ENCODE measurements at places on chromosomes 3 and 15.

DNA sequence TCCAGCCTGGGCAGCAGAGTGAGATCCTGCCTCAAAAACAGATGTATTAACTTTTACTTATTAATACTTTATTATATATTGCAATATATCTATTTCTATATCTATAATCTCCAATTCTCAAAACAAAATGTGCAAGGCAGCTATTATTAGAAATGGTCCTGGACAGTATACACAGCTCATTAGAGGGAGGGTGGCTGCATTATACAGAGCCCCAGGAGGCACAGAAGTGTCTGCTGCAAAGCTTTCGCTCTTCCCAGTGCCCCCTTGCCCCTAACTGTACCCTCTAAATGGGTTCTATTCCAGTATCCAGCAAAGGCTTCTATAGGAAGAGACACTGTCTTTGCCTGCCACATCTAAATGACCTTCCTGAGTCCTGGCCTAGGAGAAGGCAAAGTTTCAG is 24.5 kb downstream of the ARL14 start:
- no peak for DNase-seq

GRCh38 chr15:69792823-69793222 is 304.9 kb downstream of the TLE3 start:
- DNase-seq: no peak

GRCh38 chr15:21261396-21261964 is 178.8 kb downstream of the POTEB3 start:
- no peak for DNase-seq

GRCh38 chr3:52339612-52340011 is 23.5 kb downstream of the DNAH1 start:
- no peak for DNase-seq

DNA sequence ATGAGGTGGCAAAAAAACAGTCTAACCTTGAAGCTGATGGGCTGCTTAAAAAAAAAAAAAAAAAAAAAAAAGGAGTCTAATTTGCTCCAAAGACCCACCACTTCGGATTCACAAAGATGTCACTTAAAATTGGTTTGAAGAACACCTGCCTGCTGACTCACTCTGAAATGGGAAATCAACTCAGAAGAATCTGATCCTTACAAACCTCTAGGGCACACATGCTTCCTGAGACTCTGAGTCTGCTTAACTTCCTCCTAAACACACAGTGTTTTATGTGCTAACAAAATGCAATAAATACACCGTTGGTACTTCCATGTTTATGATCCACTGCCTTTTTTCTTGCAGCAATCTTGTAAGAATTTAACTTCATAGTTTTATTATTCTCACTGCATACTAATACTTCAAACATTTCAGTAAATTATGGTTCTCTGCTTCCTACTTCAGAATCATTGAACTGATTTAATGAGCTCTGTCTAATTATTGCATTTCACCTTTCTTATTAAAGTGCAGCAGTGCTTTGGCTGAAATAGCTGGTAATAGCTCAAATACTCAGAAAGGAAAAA is 73.0 kb upstream of the FRMD4B start:
- no peak for DNase-seq

DNA sequence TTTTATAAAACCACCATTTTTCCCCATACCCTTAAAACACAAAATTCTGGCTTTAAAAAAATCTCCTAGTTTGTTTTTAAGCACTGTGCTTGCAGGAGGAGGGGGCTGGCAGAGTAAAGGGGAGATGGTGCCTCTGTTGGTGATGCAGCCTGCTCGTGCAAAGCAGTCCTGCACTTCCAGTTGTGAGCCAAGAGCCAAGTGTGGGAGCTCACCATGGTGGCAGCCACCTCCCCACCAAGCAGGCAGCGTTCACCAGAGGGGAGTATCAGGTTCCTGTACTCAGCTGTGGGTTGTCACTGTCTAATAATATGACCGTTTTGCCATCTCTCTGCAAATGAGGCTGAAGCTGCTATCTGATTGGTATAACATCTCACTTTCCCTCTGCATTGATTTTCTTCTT is 164.8 kb downstream of the SYNPR start:
- no peak for DNase-seq

GRCh38 chr3:31701286-31701685 is 168.6 kb downstream of the STT3B start:
- no peak for DNase-seq

DNA sequence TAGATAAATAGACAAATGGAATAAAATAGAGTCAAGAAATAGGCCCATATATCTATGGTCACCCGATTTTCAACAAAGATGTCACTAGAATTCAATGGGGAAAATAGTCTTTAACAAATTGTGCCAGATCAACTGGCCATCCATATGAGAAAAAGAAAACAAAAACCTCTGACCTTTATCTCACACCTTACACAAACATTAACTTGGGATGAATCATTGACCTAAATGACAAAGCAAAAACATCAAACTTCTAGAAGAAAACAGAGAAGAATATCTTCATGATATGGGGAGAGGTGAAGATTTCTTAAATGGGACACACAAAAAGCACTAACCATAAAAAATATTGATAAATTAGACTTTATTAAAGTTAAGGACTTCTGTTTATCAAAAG is 31.9 kb downstream of the ITGA11 start:
- no peak for DNase-seq

GRCh38 chr3:58340594-58341244 is 8.0 kb downstream of the PXK start:
- no peak for DNase-seq

- no peak for DNase-seq
Observed at GRCh38 chr3:52787672-52788625, 6.6 kb upstream of the ITIH3 start.

GRCh38 chr3:62236016-62236415 is 137.3 kb downstream of the FEZF2 start:
- DNase-seq: no peak

GRCh38 chr3:29520764-29521163 is 239.9 kb downstream of the RBMS3 start:
- no peak for DNase-seq

- DNase-seq: no peak
Observed at GRCh38 chr3:135182364-135182998, 387.4 kb downstream of the EPHB1 start.

DNA sequence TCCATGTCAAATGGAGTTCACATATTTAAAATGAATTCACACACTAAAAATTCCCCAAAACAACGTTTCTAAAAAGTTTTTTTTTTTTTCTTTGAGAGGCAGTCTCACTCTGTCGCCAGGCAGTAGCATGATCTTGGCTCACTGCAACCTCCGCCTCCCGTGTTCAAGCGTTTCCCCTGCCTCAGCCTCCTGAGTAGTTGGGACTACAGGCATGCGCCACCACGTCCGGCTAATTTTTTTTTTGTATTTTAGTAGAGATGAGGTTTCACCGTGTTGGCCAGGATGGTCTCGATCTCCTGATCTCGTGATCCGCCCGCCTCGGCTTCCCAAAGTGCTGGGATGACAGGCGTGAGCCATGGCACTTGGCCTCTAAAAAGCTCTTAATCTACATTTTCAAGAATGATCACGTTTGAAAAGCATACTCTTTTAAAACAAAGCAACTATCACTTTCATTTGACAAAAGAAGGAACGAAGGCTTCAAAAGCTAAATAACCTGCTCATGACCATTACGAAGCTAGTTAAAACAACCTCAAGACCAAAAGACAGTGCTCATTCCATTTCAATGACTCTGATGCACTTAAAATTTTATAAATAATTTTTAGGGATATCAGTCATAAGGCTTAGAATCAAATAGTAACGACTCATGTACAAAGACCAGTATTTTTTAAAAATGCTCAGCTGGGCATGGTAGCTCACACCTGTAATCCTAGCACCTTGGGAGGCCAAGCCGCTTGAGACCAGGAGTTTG is 5.5 kb downstream of the UBE3A start:
- DNase-seq: no peak

- no peak for DNase-seq
Observed at GRCh38 chr3:13378155-13378554, 42.0 kb downstream of the NUP210 start.

GRCh38 chr15:58058729-58059128 is 6.8 kb downstream of the ALDH1A2 start:
- no peak for DNase-seq

GRCh38 chr3:31439890-31440750 is 92.6 kb upstream of the STT3B start:
- DNase-seq: no peak

GRCh38 chr15:23647421-23648370 is at the start of gene MAGEL2:
Gene MAGEL2, minus strand, starts transcription at chr15:23647867. Its CDS starts 125 bp downstream, at chr15:23647742.
- DNase-seq: no peak

- DNase-seq: no peak
Observed at GRCh38 chr3:170493712-170494182, 75.1 kb downstream of the CLDN11 start.

DNA sequence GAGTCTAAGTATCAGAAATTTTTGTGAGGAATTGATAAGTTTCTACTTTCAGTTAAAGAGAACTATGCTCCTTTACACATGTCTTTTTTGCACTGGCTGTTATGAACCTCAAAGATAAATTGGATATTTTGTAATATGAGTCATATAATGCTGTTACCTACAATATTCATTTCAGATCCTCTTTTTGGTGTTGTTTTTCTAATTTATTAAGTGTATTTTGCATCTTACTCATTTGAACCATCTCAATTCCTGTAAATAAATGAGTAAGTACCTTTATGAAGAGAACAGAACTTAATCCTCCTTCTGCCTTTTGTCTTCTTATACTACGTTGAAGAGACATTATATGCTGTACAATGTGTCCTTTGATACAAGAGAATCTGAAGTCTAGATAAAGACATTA is 74.4 kb downstream of the ZIC1 start:
- no peak for DNase-seq
